ENCODE measurements at places on chromosomes 3 and 15.

- no peak for DNase-seq
Observed at GRCh38 chr3:197540961-197541377, 14.8 kb downstream of the BDH1 start.

DNA sequence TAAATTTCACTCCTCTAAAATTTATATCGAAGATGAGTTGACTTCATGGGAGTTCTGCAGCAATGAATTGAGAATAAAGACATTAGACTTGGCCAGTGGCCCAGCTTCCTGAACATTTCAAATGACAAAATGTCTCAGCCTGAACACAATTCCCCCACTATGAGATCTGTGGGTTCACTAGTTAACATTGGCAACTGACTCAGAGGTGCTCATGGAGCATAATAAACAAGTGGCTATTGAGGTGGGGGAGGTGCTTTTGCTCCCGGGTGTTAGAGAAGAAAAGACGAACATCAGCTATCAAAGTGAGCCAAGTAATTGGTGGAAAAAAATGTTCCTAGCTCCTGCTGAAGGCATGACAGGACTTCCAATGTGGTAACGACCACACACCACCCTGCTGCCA is 6.3 kb downstream of the ATP13A4 start:
- no peak for DNase-seq

DNA sequence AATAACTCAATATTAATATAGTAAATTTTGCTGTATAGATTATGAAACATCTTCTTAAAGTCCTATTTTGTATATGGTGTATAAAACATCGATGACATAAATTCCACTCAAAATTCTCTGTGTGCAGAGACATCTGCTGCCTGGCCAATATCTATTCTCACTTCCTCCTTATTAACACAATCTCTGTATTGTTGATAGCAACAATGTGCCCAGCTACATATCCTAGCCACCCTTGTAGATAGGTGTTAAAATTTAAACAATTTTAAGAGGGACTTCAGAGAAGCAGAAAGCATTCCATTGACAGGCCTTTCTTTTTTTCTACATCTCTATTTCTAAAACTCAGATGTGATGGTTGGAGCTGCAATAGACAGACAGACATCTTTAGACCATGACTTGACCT is 72.3 kb downstream of the FGF12 start:
- DNase-seq, result no peak

GRCh38 chr3:180433152-180433551 is 168.8 kb upstream of the TTC14 start:
- DNase-seq, result no peak

GRCh38 chr3:188084752-188085583 is 69.0 kb upstream of the LPP start:
- no peak for DNase-seq
